ENCODE measurements at places on chromosomes 4 and X.

DNA sequence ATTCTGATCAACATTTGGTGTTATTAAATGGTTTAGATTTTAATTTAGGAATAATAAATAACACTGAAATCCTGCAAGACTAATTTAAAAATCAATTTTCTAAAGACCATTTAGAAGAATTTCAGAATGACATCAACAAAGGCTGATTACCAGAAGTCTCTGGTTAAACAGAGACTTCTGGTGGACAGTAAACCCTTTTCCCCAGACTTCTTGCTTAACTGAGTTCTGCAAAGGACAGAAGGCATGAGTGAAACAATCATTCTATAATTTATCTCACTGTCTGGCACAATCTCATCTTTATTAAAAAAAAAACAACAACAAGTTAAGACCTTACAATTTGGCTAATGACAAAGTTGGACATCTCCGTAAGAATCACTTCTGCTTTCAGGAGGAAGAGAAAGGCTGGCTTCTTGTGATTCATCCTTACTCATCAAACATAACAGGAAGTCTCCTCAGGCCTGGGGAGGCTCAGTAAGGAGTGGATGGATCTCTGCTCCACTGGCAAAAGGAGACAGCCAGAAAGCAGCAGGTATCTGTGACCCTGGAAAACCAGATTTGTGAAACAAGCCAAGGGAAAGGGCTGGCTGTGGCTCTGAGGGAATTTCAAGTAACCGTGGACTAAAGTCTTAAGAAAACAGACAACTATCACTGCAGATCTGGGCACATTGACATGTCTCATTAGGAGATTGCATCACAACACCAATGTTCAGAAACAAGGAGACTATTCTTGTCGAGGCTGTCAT, 908 bp upstream of the TLR6 start:
- DNase-seq, result peak; percentile 36

DNA sequence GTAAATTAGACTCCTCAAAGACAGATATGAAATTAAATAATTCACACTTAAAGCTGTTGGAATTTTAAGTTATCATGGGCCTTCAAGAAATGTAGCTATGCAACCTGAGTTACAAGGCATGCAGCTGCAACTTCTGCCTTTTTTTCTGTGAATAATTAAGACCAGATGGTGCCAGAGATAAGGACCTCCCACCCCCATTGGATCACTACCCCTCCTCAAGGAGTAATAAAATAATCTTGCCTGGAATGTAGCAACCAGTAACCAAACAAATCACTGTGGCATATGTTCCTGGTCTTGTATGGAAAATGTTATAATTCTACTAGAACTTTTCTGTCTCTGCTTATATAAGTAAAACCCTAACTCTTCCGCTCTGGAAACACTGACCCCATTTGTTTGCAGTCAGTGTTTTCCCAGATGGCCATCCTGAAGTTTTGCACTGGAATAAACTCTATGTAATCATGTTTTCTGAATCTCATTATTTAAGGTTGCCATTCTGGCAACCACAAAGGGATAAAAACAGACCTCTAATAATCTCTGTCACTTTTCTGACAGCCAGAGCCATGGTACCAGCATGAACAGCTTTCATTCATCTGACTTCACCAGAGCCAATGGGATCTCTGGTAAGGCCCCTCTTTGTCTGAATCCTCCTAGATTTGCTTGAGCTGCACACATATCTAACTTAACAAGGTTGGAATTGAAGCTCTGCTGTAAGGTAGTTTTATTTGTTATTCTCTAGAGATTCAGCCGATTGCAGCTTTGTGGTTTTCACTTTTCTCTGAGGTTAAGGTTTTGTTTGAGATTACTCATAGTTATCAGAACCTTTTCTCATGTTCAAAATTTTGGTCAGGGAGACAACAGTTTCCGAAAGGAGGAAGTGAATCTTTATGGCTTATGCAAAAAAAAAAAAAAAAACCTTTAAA, 274.6 kb downstream of the NAF1 start:
- peak; percentile 84 for DNase-seq

DNA sequence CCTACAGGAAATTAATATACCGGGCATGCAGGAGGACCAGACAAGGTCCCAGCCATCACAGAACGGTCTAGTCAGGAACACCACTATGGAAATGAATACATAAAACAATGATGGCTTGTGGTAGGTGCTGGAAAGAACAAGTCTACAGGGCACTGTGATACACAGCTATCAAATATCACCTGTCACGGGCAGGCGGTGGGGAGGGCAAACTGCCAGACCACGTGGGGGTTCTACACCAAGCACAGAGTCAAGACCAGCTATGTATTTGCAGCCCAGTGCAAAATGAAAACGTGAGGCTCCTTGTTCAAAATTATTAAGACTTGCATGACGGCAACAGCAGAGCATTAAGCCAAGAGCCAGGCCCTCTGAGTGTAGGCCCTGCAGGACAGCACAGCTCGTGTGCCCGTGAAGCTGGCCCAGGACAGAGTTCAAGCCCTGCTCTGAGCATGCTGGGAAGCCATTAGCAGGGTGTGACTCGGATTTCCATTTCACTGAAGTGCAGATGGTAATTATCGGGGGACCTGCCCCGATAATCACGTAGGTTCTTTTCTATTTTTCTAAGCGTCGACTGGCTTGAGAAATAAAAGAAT, 83.6 kb downstream of the JAKMIP1 start:
- DNase-seq, result no peak

DNA sequence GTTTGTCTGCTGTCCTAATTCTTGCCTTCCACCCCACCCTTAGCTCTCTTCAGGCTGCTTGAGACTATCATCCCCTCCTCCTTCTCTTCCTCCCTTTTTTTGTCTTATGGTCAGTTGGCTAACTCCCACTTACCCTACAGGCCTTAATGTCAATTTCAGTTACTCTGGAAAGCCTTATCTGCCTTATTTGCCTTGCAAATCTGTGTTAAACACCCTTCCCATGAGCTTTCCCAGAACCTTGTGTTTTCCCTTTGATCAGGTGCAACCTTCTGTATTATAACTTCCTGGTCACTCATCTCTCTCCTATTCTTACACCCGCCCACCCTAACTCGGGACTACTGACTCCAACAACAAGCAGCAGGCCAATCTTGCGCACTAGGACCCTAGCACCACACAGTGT, 74.8 kb downstream of the COX18 start:
- DNase-seq, result no peak

DNA sequence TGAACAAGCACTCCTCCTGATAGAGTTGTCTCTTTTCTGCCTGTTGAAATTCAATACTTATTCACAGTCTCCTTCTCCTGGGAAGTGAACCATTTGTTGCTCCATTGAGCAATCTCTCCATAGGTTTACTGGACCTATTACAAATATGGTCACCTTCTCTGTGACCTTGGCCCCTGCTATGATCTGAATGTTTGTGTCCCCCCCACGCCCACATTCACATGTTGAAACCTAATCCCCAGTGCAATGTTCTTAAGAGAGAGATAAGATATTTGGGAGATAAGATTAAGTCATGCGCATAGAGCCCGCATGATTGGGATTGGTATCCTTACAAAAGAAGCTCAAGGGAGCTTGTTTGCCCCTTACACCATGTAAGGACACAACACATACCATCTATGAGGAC, 54.1 kb upstream of the GABRE start:
- DNase-seq, result no peak

- DNase-seq, result no peak
These were observed 88.1 kb upstream of the MAB21L2 start for GRCh38 chr4:150493851-150494250.

- DNase-seq, result no peak
These were observed 51.6 kb downstream of the WDFY3 start for GRCh38 chr4:84914686-84915395.

DNA sequence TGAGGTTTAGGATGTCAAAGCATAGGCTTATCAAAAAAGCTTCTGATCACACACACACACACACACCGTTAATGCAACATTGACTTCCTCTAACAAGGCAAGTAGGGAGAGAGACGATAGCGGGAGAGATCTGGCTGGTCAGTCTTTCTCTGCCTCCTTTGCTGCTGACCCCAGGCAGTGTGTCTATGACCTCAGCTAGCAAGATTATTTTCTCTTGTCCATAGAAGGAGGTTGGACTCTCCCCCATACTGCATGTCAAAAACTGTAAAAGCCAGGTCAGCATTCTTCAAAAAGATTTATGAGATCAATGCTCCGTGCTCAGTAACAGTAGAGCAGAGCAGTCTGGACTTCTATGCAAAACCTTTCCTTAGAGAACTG, 63.5 kb upstream of the PGM2 start:
- DNase-seq, result no peak

DNA sequence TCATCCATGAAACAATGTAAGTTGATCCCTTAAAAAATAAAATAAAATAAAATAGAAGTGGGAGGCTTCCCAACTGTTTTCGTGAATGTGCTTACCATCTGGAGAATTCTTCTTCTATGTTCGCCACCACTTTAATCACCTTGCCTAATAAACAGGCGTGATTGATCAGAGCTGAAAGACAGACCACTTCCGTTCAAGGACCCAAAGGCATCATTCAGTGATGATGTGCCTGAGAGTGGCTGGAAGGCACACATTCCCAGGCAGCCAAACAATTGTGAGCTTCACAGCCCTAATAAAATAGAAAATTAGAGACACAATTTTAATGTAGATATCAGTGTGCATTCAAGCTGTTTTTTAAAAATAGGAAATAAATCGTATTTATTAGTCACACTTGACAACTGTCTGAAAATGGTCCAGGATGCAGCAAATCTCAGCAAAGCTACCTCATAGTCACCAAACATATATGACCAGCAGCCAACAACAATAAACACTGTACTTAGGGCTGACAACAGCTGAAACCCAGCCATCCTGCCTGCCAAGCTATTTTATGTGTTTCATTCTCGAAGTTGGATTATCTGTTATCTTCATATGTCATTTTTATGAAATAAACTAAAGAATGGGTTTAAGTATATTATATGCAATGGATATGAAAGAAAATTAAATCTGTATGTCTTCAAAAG, 163.2 kb upstream of the FAM9B start:
- no peak for DNase-seq

DNA sequence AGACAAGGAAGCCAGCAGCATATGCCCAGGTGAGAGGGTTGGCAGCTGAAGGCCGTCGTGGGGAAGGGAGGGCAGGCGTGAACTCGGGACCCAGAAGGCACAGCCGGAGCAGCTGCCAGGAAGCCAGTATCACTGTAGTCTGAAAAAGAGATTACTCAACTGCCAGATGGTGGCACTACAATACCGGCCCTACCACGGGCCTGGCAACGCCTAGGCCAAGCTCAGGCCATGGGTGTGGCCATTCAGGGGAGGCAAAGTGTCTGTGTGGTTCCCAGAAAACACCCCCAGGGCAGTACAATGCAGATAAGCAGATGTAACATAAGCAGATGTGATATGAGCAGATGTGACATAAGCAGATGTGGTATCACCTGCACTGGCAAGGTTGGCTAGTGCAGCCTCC, 236.0 kb downstream of the AFAP1 start:
- peak; percentile 38 for DNase-seq

- DNase-seq, result no peak
These were observed 34.5 kb downstream of the NSG1 start for GRCh38 chr4:4421356-4421755.

DNA sequence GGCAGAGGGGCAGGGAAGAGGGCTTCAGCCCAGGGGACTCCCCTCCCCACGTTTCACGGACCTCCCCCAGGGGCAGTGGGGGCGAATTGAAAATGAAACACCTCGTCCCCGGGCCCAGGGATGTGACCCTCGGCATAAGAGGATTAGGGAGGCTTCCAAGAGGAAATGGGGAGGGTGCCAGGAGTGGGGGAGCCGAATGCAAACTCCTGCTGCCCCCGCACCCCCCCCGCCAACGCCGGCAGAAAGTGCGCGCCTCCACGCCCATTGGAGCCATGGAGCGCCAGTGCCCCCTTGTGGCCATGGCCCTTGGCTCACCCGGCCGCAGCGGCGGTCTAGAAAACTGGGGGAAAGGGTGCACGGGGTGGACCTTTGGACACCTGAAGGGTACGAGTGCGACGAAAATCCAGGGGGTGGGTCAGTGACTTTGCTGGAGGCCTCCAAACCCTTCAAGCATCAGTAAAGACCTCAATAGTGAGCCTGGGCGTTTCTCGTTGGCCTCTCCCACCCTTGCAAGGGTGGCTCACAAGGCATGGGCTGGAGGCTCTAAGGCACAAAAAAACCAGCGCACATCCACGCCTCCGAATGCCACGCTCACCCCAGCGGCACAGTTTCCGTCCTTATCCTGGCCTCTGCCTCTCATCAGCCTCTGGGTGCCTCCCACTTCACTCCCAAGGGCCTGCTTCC, 120.8 kb upstream of the PJA1 start:
- peak; percentile 39 for DNase-seq

DNA sequence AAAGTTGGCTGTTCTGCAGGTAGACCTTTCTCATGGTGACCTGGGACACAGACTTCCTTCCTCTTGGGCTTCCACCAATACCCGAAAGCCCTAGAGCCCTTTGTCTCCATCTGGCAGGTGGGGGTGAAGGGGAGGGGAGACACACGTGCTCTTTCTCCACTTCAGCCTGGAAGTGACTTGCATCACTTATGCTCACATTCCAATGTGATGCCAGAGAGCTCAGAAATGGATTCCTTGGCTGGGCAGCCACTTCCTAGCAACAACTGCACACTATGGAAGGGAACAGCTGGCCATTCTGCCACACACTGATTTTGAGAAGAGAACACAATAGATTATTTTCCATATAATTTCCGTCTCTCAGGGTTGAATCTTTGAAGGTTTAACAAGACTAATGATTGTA, 36.3 kb downstream of the C4orf51 start:
- no peak for DNase-seq

- no peak for DNase-seq
These were observed 2.7 kb upstream of the ASB5 start for GRCh38 chr4:176271749-176272148.

GRCh38 chrX:11967986-11968869, 170.0 kb upstream of the FRMPD4 start:
- DNase-seq, result no peak

DNA sequence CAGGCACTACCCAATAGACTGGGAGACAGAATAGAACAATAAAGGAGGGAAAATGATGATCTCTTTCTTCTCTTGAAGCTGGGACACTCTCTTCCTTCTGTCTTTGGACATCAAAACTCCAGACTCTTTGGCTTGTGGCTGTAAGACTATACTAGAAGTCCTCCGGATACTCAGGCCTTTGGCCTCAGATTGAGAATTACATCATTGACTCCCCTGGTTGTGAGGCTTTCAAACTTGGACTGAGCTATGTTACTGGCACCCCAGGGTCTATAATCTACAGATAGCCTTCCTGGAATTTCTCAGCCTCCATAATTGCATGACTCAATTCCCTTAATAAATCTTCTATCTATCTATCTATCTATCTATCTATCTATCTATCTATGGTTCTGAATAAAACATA, 294.2 kb upstream of the CT83 start:
- no peak for DNase-seq

GRCh38 chr4:68904786-68905185, 46.8 kb downstream of the UGT2A3 start:
- peak; percentile 77 for DNase-seq

- DNase-seq, result no peak
These were observed 11.1 kb downstream of the ACSL1 start for GRCh38 chr4:184814686-184815045.

DNA sequence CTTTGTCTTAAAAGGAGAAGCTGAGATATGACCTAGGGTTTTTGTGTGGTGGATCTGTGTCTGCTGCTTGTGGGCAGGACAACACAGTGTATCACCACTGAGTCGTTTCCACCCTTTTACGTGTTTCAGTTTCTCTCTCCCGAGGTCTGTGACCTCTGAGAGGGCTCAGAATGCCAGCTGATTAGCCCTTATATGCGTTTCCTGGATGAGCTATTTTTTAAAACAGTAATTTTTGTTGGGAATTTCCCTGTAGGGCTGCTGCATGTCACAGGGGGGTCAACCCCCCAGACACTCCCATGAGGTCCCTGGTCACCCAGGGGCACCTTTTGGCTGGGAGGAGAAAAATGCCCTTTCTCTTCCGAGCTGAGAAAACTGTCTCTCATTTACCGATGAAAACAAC, 170.4 kb upstream of the CASK start:
- DNase-seq, result no peak

- no peak for DNase-seq
These were observed 35.9 kb upstream of the CLCN4 start for GRCh38 chrX:10120828-10121227.

Data from MM.1S (cell line).